ENCODE measurements at places on chromosomes 16 and 17.

- DNase-seq: no peak
These were observed 393 bp upstream of the PSMB10 start for GRCh38 chr16:67936880-67937605.

- DNase-seq: no peak
These were observed 266.9 kb upstream of the DYNLRB2 start for GRCh38 chr16:80273635-80274538.

GRCh38 chr17:28864991-28865849, 10.4 kb downstream of the ERAL1 start:
- peak; percentile 55 for DNase-seq

DNA sequence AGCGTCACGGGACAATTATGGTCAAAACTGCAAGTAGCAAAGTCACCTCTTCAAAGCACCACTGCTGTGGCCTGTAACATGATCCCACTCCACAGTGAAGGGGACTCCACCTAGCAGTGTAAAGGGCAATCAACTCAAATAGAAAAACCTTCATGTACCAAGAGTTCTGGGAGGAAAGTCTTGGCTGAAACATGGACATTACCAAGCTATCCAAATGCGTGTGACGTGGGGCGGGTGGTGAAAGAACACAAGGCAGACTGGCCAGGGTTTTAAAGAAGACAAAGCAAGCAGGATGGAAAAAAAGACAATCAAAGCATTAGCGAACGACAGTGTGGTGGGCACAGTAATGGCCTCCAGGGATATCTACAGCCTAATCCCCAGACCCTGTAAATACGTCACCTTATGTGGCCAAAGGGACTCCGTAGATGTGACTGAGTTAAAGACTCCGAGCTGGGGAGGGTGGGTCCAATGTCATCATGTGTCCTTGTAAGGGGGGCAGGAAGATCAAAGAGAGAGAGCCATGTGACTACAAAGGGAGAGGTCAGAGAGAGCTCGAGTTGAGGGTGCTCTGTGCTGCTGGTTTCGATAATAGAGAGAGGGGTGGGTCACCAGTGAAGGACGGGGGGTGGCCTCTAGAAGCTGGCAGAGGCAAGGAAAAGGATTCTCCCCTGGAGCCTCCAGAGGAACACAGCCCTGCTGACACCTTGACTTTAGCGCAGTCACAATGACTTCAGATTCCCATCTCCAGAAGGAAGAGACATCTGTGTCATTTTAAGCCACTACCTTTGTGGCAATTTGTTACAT, 6.0 kb downstream of the HSDL1 start:
- DNase-seq: no peak
